ENCODE measurements at places on chromosomes 3 and 15. TPM values are rescaled to one million over a fixed set of nuclear protein-coding genes. Genes with fewer than 3 reads are reported as not detected.

- DNase-seq: no peak
These were observed 55.6 kb upstream of the TBC1D5 start for GRCh38 chr3:17798000-17798399.

- no peak for DNase-seq
These were observed 85.0 kb downstream of the HES1 start for GRCh38 chr3:194220901-194221326.

Gene BCHE
- total RNA-seq: 52.9 TPM

GRCh38 chr3:4805662-4806061 lies 173.6 kb upstream of the BHLHE40 start:
- DNase-seq: no peak

GRCh38 chr3:158160958-158161357 lies 51.1 kb downstream of the RSRC1 start:
- no peak for DNase-seq

DNA sequence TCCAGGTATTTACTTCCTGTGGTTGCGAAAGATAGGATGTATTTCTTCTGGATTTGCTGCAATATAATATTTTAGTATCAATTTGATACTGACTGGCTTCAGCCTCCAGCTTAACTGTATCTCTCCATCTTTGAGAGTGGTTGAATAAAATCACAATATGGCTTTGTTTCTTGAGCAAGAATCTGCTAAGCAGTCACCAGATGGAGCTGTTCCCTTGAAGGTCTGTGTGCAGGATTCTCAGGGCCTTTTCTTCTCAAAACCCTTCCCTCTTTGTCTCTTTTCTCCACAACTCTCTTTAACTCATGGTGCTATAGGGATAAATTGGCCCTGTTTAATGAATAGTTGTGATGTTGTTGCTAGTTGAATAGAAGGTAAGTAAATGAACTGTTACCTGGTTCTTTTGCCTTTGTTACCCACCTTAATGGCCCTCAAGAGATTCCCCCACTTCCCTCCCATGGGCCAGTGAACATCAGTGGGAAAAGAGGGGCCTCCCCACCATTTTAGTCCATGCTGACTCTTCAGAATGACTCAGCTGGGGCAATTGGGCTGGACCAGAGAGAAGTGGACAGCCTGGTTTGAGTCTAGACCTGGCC lies 34.8 kb upstream of the RAB6B start:
- no peak for DNase-seq

GRCh38 chr15:95626501-95627361 lies 703.8 kb upstream of the NR2F2 start:
- peak; percentile 4 for DNase-seq

DNA sequence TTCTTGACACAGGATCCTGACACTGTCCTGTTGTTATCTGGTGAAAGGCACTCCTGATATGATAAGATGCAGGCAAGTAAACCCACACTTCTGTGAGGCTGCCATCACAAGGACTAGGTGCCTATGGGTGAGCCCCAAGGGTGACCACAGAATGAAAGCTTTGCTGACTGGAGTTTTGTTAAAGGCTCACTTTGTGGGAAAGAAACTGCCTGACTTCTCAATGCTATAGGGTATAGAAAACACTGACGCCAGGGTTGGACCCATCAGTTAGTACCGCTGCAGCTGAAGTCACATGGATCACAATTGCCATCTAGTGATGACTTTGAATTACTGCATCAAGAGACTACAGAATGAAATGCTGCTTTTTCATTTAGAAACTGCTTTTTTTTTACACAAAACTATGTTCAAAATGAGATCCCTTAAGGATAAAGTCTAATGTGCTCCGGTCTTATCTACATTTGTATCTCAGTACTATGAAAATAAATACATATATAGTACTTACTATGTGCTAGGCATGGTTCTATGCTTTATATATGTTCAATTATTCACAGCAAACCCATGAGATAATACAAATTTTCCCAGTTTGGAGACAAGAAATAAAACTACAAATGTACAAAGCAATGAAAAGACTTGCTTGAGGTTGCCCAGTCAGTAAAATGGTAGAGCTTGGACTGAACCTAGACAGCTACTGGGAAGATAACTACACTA lies 64.2 kb upstream of the CMSS1 start:
- DNase-seq: peak; percentile 26
